Stimulated activated naive CD4-positive, alpha-beta T cell (primary cell): ENCODE measurements at places on chromosomes 2 and 18.

GRCh38 chr18:3114451-3114850 is 101.5 kb upstream of the LPIN2 start:
- DNase-seq, result no peak

DNA sequence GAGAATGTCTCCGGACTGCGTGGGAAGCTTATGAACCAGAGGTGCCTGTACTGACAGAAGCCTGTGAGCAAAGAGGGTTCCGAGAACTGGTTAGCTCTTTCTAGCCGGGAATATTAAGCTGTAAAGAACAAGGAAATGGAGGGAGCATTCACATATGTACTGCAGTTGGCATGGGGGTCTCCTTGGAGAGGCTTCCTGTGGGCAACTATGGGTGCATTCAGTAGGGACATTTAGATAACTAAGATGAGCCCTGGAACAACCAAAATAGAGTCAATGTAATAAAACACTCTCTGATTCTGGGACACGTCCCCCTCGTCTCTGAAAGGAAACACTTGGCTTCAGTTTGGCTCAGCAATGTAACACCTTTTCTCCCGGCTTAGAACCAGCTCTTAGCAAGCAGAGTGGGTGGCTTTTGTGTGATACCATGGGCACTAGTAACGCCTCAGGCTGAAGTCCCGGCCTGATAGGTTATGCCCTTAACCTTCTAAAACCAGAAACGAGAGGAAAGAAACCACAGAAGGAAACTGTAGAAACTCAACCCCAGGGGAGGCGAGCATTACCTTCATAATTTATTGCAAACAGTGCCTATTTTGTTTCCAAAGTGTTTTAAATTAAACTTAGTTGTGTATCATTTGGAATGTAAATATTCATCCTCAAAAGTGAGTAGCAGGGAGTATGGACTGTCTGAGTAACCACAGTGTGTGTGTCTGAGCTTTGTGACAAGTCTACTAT is 48.8 kb upstream of the LPIN2 start:
- no peak for DNase-seq

DNA sequence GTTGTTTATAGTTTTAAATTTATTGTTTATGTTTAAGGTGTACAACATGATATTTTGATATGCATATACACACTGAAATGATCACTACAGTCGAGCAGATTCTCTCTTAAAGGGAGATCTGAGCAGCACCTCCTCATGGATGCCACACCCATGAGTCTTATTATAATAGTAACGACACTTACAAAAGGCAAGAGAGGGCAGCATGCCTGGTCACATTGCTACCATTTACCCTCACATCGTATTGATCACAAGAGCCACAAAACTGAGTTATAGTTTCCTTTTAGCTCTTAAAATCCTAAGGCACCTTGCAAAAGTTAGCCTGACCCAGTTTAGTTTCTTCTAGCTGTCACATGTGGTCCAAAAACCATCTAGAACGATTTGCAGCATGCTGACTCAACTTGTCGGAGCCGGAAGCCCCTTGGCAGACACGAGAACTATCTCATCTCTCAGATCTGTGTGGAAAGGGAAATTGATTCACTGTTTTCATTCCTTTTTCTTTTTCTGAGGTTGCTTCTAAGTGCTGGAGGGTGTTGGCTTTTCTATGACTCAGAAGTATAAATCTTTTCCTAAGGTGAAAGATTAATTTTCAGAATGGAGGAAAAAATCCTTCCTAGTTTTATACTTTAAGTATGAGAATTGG is 85.3 kb downstream of the CDC42EP3 start:
- peak; percentile 64 for DNase-seq

DNA sequence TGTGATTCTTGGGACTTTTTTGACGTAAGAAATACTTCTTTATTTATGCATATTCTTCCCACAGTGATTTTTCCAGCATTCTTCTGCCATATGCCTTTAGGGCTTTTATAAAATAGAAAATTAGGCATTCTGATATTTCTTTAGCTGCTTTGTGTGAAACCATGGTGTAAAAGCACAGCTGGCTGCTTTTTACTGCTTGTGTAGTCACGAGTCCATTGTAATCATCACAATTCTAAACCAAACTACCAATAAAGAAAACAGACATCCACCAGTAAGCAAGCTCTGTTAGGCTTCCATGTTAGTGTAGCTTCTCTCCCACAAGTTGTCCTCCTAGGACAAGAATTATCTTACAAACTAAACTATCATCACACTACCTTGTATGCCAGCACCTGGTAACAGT is 62.6 kb downstream of the EIF5B start:
- DNase-seq, result no peak

DNA sequence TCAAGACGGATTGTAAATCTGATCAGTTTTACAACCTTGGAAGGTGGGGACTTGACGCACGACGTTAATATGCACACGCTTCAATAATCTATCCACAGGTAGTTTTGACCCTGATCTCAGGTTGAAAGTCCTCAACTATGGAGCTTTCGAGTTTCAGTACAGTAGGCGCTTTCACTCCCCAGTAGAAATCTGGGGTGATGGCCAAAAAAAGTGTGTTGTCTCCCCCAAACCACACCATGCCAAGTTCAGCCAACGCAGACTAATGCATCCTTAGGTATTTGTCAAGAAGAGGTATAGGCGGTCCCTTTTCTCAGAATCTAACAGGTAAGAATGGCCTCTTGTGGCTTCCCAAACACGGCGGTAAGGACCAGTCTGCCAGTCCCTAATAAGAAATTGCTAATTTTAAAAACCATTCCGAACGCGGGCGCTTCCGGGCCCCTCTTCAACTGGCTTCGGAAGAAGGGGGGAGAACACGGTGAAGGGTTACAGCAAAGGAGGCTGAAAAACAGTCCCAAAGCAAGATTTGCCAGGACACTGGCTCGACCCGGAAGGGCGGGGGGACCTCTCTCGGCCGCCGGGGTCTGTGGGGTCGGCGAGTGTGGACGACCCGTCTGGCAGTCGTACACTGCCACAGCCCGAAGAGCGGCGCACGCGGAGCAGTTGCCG is 659 bp downstream of the FAM210A start:
- DNase-seq, result no peak
